ENCODE measurements at places on chromosomes 11 and 22.

- DNase-seq = no peak
These were observed 23.8 kb downstream of the ALG12 start for GRCh38 chr22:49894322-49895054.

- DNase-seq = peak; percentile 72
These were observed 1917.0 kb downstream of the LRRC4C start for GRCh38 chr11:39542460-39542859.

- DNase-seq = no peak
These were observed 429.5 kb downstream of the TBC1D22A start for GRCh38 chr22:47191671-47192650.

- no peak for DNase-seq
These were observed 196.5 kb downstream of the TENM4 start for GRCh38 chr11:79244241-79244772.

GRCh38 chr22:24429411-24430365 is 2.3 kb downstream of the ADORA2A start:
- no peak for DNase-seq

DNA sequence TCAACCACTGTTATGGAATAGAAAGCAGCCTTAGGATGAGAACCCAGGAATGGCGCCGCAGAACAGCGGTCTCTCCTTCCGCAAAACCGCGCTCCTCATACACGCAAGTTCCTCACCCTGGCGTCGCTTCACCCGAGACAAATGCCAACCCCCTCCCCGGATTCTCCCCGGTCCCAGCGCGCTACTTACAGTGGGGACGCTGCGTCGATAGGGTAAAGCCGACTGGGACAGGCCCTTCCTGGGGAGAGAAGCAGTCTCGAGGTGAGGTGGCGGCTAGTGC is 287 bp downstream of the RPS13 start:
- DNase-seq = no peak

DNA sequence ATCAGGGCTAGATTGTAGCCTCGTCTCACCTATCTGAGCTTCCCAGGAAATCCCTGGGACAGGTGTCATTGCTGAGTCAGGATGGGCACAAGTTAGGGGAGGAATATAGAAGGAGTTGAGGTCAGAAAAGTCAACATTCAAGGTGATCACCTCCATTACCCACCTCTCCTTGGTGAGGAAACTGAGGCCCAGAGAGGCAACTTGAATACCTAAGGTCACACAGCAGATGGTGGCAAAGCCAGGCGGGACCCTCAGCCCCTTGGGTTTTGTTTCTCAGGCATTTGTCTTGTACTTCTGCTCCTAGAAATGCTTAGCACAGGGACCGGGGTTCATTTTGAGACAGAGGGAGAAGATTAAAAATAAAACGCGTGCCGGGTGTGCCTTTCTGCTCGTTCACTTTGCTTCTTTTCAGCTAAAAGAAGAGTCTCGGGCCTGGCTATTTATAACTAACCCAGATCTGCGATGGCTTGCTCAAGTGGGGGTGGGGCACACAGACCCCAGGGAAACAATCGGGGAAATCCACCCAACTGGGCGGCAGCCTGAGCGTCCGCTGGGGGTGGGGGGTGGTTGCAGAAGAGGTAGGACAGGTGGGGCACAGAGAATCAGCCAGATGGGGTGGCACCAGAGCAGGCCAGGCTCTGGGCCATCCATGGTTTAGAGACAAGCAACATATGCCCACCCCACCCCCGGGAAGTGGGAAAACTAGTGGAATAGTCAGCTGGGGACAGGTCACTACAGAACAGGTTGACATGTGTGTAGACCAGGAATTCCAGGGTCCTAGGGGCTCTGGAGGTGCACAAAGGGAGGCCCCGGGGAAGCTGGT is 3.9 kb upstream of the GNAZ start:
- DNase-seq = no peak

DNA sequence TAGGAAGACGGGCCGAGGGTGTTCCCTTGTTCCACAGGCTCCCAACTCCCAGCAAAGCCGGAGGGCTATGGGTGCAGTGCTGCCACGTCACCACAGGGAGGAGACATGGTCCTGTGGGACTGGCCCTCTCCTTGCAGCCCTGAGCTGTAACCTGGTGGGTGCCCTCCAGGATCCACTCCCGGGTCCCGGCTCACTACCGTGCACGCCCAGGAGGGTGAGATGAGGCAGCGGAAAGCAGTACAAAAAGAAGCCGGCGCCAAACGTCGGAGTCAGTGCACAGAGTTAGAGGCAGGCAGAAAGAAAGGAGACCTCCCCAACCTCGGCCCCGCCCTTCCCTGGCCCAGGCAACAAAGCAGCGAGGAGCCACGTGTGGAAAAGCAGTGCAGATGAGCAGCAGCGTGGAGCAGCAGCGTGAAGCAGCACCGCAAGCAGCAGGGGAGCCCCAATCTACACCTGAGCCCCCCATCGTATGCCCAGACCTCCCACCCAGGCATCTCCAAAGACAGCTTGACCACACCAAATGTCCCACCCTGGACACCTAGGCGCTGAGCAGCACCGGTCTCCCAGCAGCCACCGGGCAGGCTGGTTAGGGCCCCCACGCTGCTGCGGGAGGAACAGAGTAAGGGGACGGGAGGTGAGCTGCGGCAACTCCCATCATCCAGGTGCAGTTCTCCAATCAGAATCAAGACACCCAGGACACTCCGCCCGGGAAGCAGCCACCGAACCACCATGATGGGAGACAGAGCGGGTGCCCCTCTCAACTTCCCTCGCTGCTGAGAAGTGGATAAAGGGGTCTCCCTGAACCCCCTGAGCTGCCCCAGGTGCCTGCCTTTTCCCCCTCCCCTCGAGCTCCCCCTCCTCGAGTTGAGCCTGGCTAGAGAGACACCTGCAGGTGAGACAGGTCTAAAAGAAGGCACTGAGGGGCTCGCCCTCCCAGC is 28.8 kb downstream of the IGSF9B start:
- DNase-seq = peak; percentile 51

DNA sequence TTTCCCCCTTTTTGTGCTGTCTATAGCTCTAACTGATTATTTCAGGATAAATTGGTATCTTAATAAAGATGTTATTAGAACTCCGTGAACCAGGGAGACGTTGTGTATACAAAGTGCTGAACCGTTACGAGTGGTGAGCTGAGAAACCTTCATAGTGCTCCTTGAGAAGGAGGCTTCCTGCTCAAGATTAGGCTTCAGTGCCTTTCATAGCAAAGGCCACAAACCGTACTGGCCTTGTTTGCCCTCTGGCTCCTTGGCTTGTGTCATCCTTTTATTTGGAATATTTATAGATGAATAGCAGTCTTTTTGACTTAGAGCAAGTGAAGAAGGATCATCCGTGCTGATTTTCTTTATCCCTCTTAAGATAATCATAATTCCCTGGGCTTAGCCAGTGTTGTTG is 16.3 kb downstream of the EIF3L start:
- no peak for DNase-seq

Measured in lung (tissue), 17 donors.